ENCODE measurements at places on chromosomes 3 and 15.

DNA sequence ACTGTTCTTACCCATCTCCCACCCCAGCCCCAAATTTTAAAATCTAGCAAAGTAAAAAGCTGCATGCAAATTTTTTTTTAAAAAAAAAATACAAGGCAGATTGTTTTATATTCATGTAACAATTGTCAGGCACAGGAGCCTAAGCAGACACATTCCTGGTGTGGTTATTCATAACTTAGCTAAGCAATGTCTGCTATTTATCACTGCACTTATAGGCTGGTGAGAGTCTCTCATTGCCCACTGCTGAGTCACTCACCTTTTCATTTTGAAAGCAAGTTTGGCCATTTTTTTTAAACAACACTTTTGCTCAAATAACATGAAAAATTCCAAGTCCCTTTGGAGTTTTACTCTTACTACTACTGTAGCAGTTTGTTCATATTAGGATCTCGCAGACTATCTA lies 413.9 kb downstream of the RBMS3 start:
- DNase-seq: no peak

DNA sequence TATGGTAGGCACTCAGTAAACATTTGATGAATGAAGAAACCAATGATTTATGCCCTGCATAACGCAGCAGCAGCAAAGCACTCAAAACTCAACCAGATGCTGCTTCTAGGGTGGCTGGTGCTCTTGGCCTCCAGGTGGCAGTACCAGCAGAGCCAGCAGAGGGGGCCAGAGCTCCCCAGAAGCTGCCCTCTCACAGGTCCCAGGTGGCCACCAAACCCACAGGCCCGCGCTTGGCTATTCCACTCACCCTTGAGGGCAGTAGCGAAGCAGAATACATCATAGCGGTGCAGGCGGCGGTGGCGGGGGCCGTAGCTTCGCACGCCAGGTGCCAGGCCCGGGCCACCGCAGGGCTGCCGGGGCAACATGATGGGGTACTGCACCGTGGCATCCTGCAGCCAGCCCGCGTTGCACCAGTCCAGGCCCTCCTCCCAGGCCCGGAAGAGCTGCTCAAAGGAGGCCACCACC lies 16.6 kb downstream of the HAPLN3 start:
- peak; percentile 23 for DNase-seq

- peak; percentile 78 for DNase-seq
These were observed 42.5 kb downstream of the TPRA1 start for GRCh38 chr3:127547761-127548605.

DNA sequence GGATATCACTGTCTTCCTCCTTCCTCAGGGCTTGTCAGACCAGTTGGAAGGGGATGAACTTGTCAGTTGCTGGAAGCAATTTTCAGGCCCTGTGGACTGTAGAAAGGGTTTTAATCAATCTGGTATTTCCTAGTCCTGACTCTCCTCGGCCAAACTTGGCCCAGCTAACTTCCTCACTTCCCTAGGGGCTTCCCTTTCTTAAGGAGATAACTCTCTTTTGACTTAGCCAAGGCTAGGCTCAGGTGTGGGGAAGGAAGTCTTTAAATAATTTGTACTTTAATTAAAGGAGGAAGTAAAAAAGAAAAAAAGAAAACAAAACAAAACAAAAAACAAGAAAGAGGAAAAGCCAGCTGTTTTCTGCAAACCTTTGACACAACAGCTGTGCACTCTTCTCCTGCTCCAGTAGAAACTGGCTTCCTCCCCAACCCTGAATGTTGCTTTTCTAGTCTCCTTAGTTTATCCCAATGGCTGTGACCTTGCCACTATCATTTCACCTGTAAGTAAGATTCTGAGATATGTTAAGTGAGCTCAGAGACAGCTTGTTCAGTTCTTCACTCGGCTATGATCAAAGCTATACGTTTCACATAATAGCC lies 53.0 kb upstream of the ST3GAL6 start:
- no peak for DNase-seq

All from small intestine (tissue), 16 donors.